Progenitor cell of endocrine pancreas (in vitro differentiated cells): ENCODE measurements at places on chromosomes 12 and 14. TPM values are rescaled to one million over a fixed set of nuclear protein-coding genes. Genes with fewer than 3 reads are reported as not detected.
A peak's percentile ranks its signal among the peaks of the same experiment; 100 is the strongest.

GRCh38 chr12:113162102-113163029 lies 12.8 kb downstream of the CFAP73 start:
- no peak overlapping the region for H3K27ac ChIP-seq
- peaks cover 15% of the 10 kb centered on the region for H3K36me3 ChIP-seq
- no peak for DNase-seq
- no peaks in the 10 kb centered on the region for H3K27me3 ChIP-seq

GRCh38 chr12:44696542-44696941 lies 179.6 kb downstream of the NELL2 start:
- peaks cover 4% of the 10 kb centered on the region for H3K4me1 ChIP-seq
- no peak overlapping the region for H3K4me3 ChIP-seq
- no peaks in the 10 kb centered on the region for H3K36me3 ChIP-seq
- no peak overlapping the region for H3K27ac ChIP-seq
- no peaks in the 10 kb centered on the region for H3K27me3 ChIP-seq
- no peak for DNase-seq

AMN gene
- total RNA-seq = 2.5 and 3.0 TPM in 2 replicates

DNA sequence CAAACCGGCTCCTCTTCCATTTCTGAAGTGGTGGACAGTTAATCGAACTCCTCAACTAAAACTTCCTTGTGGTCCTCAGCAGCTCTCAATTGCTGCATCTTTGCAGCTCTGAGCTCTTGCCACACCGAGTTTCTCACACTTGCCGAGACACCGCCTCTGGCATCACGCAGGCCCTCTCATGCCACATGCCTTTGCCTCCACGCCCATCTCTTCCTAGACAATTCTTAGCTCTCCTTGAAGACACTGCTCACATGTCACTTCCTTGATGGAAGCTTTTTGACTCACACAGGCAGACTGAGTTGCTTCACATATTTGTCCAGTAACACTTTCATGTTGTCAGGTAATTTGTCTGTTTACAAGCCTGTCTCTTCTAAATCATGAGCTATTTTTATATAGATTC lies 29.2 kb downstream of the KCNA1 start:
- H3K4me1 ChIP-seq = no peaks in the 10 kb centered on the region
- no peak overlapping the region for H3K4me3 ChIP-seq
- peaks cover 33% of the 10 kb centered on the region for H3K27me3 ChIP-seq
- H3K36me3 ChIP-seq = no peaks in the 10 kb centered on the region

C12orf56 gene
- total RNA-seq = 0.84 and 1.00 TPM in 2 replicates

DNA sequence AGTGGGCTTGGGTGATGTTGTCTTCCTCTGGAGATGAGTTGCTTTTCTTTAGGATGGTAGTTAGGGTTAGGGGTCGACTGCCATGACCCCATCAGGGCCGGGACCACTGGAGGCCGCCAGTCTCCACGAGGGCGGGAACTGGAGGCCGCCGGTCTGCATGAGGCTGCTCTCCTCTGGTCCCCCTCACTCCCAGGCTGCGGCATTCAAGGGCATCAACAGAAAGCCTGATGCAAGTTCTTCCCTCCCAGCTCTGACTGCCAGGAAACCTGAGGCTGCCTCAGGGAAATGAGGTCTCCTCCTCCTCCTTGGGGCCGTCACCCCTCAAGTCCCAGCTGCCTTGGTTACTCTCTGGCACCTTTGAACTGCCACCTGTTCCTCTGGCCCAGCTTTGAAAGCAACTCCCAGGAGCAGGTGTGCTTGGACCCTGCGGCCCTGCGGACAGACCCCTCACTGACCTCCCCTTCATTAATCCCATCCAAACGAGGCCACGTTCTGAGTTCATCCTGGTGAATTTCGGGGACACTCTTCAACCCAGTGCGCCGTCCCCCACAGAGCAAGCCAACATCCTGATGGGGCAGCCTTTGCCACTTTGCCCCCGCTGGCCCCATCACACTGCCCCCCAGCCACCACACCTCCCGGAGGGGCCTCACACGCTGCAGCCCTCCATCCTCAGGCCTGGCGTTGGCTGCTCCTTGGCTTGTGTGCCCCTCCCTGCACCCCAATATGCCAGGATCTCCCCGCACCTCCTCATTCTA lies 37.2 kb upstream of the FBRSL1 start:
- H3K36me3 ChIP-seq = no peaks in the 10 kb centered on the region
- H3K4me1 ChIP-seq = peaks cover 7% of the 10 kb centered on the region
- H3K27ac ChIP-seq = no peak overlapping the region
- H3K27me3 ChIP-seq = peaks cover 43% of the 10 kb centered on the region
- DNase-seq = no peak
- no peak overlapping the region for H3K4me3 ChIP-seq

CLECL1 gene
- not detected in 2 replicates for total RNA-seq

- DNase-seq = no peak
- H3K36me3 ChIP-seq = no peaks in the 10 kb centered on the region
- no peak overlapping the region for H3K27ac ChIP-seq
- no peak overlapping the region for H3K4me3 ChIP-seq
Observed at GRCh38 chr14:101734246-101734847, 27.2 kb upstream of the PPP2R5C start.

DNA sequence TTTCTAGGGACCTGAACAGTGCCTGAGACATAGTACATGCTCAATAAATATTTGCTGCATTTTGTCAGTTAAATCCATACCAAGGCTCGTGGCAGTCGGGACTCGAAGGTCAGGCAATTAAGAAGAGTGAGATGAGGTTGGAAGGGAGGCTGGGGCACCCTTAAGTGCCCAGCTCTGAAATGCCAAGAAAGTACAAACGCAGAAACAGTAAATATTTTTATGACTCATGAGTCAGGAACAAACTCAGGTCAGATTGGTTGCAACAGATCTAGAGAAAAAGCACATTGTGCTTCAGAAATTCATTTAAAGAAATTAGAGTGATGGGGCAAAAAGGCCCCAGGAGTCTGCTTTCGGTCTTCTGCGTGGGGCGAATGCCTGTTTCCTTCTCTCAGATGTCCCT lies 83.0 kb upstream of the FZD10 start:
- no peaks in the 10 kb centered on the region for H3K4me1 ChIP-seq
- H3K4me3 ChIP-seq = no peak overlapping the region
- no peak for DNase-seq
- peaks cover 91% of the 10 kb centered on the region for H3K27me3 ChIP-seq

DNA sequence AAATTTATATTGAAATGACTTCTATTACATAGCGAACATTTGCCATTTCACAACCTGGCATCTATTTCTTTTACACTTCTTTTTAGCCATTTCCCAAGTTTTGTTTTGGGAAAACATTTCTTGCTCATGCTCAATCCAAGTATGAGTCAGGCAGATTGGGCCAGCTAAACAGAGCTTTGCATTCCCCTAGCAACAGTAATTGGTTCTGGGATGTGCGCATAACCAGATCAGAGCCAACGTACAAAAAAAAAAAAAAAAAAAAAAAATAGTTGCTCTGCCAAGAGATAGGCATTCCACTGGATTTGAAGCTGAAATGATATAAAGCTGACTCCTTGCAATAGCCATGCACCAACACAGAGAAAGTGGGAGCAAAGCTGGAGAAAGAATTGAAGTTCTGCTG lies 37.5 kb downstream of the PLCZ1 start:
- no peak overlapping the region for H3K4me3 ChIP-seq
- H3K4me1 ChIP-seq = peaks cover 23% of the 10 kb centered on the region
- no peaks in the 10 kb centered on the region for H3K27me3 ChIP-seq
- no peak for DNase-seq
- H3K36me3 ChIP-seq = peaks cover 3% of the 10 kb centered on the region

EXOC5 gene
- 88.8 and 88.9 TPM in 2 replicates for total RNA-seq

GRCh38 chr12:6056406-6057240 lies 67.8 kb downstream of the VWF start:
- no peaks in the 10 kb centered on the region for H3K36me3 ChIP-seq
- no peak for DNase-seq
- no peak overlapping the region for H3K27ac ChIP-seq
- H3K4me1 ChIP-seq = peaks cover 27% of the 10 kb centered on the region
- H3K4me3 ChIP-seq = no peak overlapping the region

- peaks cover 1% of the 10 kb centered on the region for H3K4me1 ChIP-seq
- no peak overlapping the region for H3K4me3 ChIP-seq
- no peaks in the 10 kb centered on the region for H3K36me3 ChIP-seq
- no peak for DNase-seq
- peak overlapping the region; percentile 11 for H3K27ac ChIP-seq
Observed at GRCh38 chr12:75481013-75481705, 604 bp downstream of the GLIPR1 start.

GRCh38 chr12:106297681-106298080 lies 4.9 kb upstream of the TCP11L2 start:
- DNase-seq = no peak
- H3K36me3 ChIP-seq = no peaks in the 10 kb centered on the region
- no peak overlapping the region for H3K4me3 ChIP-seq
- H3K27ac ChIP-seq = no peak overlapping the region
- H3K4me1 ChIP-seq = peaks cover 4% of the 10 kb centered on the region
- H3K27me3 ChIP-seq = no peaks in the 10 kb centered on the region

DNA sequence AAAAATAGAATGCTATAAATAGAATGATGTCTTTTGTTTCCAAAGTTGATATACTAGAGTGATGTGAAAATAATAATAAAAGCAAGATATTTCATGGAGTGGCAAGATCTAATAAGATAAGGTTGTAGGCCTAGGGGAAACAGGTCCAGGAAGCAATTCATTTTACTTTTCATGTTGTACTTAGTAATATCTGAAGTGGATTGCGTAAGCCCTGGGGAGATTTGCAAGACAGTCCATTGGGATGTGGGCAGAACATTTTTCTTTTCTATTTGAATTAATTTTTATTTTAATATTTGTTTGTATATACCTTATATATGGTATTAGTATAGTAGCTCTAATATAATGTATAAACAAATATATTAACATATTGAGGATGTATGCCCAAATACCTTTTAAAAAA lies 7.5 kb downstream of the NUBPL start:
- H3K27ac ChIP-seq = no peak overlapping the region
- H3K27me3 ChIP-seq = no peaks in the 10 kb centered on the region
- H3K36me3 ChIP-seq = peaks cover 1% of the 10 kb centered on the region
- no peak overlapping the region for H3K4me3 ChIP-seq

CAPZA3 gene
- total RNA-seq = 0.29 and 0.36 TPM in 2 replicates

- H3K4me3 ChIP-seq = no peak overlapping the region
- H3K36me3 ChIP-seq = no peaks in the 10 kb centered on the region
- no peak overlapping the region for H3K27ac ChIP-seq
- DNase-seq = no peak
- no peaks in the 10 kb centered on the region for H3K4me1 ChIP-seq
- peaks cover 13% of the 10 kb centered on the region for H3K27me3 ChIP-seq
Observed at GRCh38 chr12:54719691-54720090, 71.5 kb upstream of the DCD start.

GRCh38 chr14:105323663-105324062 lies 9.1 kb downstream of the PACS2 start:
- no peak overlapping the region for H3K4me3 ChIP-seq
- H3K27me3 ChIP-seq = no peaks in the 10 kb centered on the region
- no peak for DNase-seq
- no peak overlapping the region for H3K27ac ChIP-seq
- H3K36me3 ChIP-seq = peaks cover 7% of the 10 kb centered on the region

SLCO1C1 gene
- 2.1 and 2.5 TPM in 2 replicates for total RNA-seq

PPP1R1A gene
- 22.1 and 22.3 TPM in 2 replicates for total RNA-seq

NKX2-1 gene
- total RNA-seq = 0.80 TPM in 1 of 2 replicates, not detected in the other

NRXN3 gene
- total RNA-seq = 22.1 and 23.5 TPM in 2 replicates

- H3K36me3 ChIP-seq = no peaks in the 10 kb centered on the region
- H3K27ac ChIP-seq = no peak overlapping the region
- DNase-seq = no peak
- no peak overlapping the region for H3K4me3 ChIP-seq
Observed at GRCh38 chr12:105977236-105977635, 161.5 kb downstream of the NUAK1 start.

NACA gene
- total RNA-seq = 811 and 841 TPM in 2 replicates

CMKLR1 gene
- not detected in 2 replicates for total RNA-seq

DNA sequence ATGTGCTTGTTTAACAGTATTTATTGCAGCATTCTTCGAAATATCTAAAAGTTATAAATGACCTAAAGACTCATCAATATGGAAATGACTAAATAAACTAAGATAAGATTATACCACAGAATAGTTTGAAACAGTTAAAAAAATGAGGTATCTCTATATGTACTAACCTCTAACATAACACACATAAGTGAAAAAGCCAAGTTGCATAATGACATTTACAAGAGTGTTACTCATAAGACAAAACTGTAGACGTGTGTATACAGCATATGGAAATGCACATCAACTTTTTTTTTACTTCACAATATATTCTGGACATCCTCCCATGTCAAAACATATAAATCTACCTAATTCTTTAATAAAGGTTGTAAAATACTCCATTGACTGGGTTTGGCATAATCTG lies 22.8 kb downstream of the CPM start:
- no peak overlapping the region for H3K27ac ChIP-seq
- no peaks in the 10 kb centered on the region for H3K4me1 ChIP-seq
- H3K36me3 ChIP-seq = peaks cover 3% of the 10 kb centered on the region
- no peaks in the 10 kb centered on the region for H3K27me3 ChIP-seq
- H3K4me3 ChIP-seq = no peak overlapping the region

FOXN4 gene
- total RNA-seq = 0.33 and 0.34 TPM in 2 replicates

SSTR1 gene
- total RNA-seq = 4.0 and 4.4 TPM in 2 replicates

GRCh38 chr14:65137648-65138307 lies 35.5 kb upstream of the MAX start:
- H3K27me3 ChIP-seq = peaks cover 9% of the 10 kb centered on the region
- H3K4me3 ChIP-seq = no peak overlapping the region
- H3K27ac ChIP-seq = no peak overlapping the region
- H3K4me1 ChIP-seq = peaks cover 8% of the 10 kb centered on the region

DNA sequence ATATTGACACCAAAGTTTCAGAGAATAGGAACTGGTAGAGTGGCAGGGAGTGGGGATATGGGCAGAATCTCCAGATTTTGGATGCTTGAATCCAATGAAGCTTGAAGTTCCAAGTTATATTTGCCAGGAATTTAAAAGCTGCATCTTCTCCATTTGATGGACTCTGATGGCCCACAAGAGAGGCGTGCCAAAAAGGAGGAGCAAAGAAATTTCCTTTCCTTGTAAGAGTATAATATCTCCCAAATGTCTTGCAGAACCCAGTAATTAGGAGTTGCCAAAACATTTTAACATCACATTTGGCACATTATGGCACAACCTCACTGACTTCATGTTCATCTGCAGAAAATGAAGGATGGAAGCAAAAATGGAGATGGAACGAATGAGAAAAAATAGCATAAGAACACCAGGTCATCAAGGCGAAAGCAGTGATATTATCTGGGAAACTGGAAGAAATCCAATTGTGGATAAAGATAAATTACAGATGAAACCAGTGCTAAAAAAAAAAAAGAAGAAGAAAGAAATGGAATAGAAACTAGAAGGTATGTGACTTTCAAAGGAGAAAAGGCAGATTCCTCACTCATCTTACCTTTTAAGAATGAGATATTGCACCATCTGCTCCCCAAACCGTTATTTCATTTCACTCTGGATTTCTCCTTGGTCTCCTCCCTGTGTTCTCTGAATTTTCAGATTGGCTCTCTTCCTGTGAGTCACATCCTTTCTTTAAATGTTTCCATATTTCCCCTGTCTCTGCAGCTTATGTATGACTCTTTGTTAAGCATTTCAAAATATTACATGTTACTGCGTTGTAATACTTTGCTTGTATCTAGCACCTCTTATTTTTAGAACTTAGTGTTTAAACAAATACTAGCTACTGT lies 13.5 kb upstream of the FLRT2 start:
- DNase-seq = no peak
- no peaks in the 10 kb centered on the region for H3K36me3 ChIP-seq
- H3K4me1 ChIP-seq = peaks cover 43% of the 10 kb centered on the region
- H3K4me3 ChIP-seq = no peak overlapping the region
- no peaks in the 10 kb centered on the region for H3K27me3 ChIP-seq
- no peak overlapping the region for H3K27ac ChIP-seq

GRCh38 chr14:39426605-39427004 lies 5.6 kb downstream of the FBXO33 start:
- no peak overlapping the region for H3K4me3 ChIP-seq
- H3K36me3 ChIP-seq = no peaks in the 10 kb centered on the region
- no peaks in the 10 kb centered on the region for H3K27me3 ChIP-seq
- H3K27ac ChIP-seq = no peak overlapping the region
- peaks cover 21% of the 10 kb centered on the region for H3K4me1 ChIP-seq
- DNase-seq = no peak
